ENCODE measurements at places on chromosomes 3 and 15.

GRCh38 chr15:45441686-45442085, 63.3 kb upstream of the GATM start:
- DNase-seq, result no peak

DNA sequence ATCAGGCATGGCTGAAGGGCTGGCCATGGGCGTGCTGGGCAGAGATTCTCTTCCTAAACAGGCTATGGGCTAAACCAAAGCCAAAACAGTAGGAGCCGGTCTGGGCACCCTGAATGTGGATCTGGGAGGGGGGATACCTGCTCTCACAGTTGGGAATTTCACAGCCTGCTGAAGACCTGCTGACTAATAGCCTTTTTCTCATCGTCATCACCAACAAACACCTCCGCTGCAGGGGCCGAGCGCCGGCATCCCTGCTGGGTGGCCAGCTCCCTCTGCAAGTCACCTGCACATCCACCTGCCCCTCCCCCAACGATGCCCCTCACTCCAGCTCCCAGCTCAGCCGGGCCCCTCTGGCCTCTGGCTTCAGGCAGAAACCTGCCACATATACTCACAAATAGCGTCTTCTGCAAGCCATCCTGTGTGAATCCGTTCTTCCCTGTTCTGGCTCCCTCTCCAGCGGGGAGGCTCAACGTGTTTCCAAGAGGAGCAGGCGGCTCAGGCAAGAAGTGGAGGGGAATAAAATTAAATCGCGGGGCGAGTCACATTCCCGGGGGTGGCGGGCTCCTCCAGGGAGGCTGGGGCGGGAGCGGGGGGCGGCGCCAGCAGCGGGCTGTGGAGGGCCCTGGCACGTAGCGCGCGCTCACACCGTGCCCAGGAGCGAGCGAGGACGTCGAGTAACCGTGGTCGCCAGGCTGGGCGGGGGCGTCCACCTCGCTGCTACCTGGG, 466 bp downstream of the IQSEC1 start:
- DNase-seq, result no peak

GRCh38 chr15:39501366-39502081, 79.4 kb upstream of the THBS1 start:
- no peak for DNase-seq

DNA sequence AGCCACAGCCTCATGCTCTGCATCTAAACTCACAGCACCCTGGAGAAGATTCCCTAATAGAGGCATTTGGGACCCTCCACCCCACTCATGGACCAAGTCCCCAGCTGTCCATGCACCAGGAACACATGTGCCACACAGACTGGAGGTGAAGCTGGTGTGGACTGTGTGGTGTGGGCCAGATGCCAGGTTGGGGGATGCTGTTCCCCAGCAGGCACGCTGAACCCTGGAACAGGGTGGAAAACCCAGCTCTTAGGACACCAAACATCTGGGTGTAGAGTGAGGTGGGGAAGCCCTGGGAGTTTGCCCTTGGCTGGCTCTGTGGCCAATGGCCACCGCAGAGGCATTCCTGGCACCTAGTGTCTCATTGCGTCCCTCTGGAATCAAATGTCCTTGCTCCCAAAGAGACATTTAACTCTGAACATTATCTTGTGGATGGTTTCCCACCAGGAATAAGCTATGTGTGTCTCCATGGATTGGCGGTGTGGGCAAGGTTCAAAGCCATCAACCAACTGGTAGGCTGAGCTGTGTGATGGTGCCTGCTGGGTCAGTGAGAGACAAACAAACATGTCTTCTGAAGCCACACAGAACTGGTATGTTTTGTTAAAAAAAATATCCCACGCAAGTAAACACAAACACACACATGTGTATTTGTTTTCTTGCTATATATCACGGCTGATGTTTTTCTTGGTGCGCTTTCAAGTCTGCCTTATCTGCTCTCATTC, 65.0 kb downstream of the EXOG start:
- no peak for DNase-seq

GRCh38 chr3:147572970-147573340, 163.8 kb downstream of the ZIC1 start:
- DNase-seq, result no peak

DNA sequence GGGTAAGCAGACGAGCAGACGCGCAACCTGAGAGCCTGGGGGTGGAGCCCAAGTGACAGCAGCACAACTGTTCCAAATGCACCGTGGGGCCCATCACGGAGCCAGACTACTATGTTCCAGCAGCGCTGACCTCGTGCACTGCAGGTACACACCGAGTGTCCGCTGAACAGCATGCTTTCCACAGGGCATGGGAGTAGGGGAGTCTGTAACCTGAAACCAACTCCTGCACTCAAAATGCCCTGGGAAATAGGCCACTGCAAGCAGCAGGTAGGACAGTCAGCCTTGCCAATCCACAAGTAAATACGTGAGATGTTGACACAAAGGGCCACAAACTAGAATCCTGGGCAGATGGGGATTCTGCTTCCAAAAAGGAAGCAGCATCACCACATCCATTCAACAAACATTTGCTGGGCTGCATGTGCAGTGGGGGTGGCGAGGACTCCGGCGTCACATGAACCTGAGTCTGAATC, 73.9 kb downstream of the TBC1D2B start:
- DNase-seq, result no peak

DNA sequence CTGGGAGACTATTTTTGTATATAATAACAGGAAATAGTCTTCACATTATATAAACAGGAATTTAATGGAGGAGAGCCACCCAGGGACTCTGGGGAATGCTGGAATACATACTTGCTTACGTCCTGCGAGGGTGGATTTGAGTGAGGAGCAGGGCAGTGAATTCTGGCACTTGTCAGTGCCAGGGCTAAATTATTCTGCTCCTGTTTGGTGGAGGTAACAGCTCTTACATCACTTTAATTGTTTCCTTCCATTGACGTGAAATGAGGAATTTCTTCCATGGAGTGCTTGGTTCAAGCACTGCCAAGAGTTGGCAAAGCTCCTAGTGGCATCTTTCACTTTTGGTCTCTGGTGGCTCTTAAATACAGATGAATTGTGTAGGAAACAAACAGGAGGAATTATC, 94.1 kb upstream of the GOLGA8J start:
- no peak for DNase-seq

GRCh38 chr15:36571301-36571700, 8.1 kb upstream of the CDIN1 start:
- DNase-seq, result no peak

DNA sequence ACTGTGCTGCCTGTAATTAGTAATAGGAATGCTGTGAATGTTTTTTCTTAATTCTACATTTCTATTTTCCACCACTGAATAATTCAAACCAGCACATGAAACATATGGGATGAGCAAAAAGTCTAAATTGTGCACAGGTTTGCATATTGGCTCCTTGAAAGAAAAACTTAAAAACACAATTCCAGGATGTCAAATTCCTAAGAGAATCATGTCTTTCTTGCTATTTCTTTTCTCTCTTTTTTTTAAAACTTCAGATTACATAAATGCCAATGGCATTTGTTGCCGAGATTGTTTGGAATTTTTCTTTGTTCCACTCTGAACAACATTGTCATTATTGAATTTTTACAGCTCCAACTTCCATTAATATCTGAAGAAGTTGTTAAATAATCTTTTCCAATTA, 60.8 kb downstream of the VGLL3 start:
- DNase-seq, result no peak

DNA sequence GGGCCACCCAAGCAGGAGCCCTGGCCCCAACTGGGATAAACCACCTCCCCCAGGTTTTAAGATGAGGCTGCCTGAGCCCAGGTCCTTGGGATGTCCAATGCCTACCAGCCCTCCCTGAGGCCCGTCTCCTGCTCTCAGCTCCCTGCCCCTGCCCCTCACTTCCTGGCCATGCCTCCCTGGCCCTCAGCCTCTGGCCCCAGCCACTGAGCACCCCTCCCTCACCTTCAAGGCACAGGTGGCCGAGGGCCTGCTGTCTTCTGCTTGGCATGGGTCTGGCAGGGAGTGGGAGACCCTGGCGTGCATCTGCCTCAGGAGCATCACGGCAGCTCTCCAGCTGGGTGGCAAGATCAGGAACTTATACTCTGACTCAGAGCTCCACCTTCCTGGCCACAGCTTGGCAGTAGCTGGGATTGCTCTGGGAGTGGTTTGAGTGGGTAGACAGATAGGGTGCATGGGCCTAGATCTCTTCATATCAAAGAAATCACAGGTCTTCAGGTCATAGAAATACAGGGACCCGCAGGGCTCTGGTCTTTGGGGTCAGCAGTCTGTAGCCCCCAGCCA, at the start of gene PLA2G4E:
Gene PLA2G4E, minus strand, starts transcription at position 330 of the 561 bp plus-strand sequence. Its CDS starts 12 bp downstream, at position 318.
- no peak for DNase-seq

GRCh38 chr15:65054333-65055200, 9.4 kb downstream of the SLC51B start:
- no peak for DNase-seq

- DNase-seq, result no peak
Measured at GRCh38 chr15:59256482-59256881, 49.8 kb downstream of the LDHAL6B start.

DNA sequence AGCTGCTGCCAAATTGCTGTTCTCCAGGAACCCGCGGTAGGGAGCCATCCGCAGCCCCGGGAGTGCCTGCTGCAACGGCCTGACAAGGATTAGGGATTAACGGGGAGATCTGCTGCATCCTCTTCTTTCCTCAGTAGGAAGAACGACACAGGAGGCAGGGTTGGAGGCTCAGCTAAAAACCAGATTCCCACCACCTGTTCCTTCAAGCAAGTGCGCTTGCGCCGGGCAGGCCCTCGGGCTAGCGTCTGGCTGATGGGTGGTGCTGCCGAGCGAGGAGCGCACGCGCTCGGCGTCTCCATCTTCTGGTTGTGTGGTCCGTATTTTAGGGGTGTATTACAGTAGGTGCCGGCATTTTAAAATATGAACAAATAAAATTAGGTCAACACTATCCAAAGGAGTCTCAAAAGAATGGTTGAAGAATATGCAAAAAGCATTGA, 25.4 kb upstream of the SLC25A26 start:
- DNase-seq, result no peak

DNA sequence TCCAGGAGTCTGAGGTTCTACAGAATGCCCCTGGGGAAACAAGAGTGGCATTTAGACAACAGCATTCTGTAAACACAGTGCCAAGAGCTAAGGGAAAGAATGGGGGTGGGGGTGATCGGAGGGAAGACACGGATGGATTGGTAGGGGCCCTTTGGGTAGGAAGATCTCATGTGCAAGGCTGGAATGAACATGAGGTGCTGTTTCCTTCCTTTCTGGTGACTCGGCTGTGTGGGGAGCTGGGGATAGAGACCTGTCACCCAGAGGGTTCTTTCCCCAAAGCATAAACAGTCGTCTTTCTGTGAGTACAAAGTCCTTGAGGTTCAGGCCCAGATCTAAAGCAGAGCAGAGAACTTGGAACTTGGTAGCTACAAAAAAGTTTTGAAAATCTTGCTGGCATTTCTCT, 11.7 kb downstream of the TPM1 start:
- DNase-seq, result no peak

- DNase-seq, result no peak
Measured at GRCh38 chr3:119990888-119991287, 103.4 kb downstream of the GSK3B start.

DNA sequence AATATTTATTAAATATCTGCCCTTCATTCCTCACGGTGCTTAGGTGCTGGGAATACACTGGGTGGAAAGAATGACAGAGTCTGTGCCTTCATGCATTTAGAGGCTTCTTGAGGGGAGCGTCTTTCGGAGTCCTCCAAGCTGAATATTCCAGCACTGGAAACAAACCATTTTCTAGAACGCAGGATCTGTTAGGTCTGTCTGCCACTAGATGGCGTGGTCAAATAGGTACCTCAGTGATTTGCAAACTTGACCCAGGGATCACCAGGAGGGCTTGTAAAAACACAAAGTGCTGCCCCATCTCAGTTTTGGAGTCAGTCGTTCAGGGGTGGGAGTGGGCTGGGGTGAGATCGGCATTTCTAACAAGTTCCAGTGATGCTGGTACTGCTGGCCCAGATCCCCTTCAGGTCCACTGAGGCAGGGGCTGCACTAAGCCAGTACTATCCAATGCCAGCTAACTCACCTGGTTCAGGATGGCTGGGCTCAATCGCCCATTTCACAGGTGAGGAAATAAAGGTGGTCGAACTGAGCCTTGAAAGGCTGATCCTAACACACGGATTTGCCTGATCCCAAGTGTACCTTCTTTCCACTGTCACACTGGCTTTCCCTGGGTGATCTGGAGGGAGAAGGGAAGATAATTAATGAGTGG, 14.8 kb downstream of the ARNT2 start:
- no peak for DNase-seq

DNA sequence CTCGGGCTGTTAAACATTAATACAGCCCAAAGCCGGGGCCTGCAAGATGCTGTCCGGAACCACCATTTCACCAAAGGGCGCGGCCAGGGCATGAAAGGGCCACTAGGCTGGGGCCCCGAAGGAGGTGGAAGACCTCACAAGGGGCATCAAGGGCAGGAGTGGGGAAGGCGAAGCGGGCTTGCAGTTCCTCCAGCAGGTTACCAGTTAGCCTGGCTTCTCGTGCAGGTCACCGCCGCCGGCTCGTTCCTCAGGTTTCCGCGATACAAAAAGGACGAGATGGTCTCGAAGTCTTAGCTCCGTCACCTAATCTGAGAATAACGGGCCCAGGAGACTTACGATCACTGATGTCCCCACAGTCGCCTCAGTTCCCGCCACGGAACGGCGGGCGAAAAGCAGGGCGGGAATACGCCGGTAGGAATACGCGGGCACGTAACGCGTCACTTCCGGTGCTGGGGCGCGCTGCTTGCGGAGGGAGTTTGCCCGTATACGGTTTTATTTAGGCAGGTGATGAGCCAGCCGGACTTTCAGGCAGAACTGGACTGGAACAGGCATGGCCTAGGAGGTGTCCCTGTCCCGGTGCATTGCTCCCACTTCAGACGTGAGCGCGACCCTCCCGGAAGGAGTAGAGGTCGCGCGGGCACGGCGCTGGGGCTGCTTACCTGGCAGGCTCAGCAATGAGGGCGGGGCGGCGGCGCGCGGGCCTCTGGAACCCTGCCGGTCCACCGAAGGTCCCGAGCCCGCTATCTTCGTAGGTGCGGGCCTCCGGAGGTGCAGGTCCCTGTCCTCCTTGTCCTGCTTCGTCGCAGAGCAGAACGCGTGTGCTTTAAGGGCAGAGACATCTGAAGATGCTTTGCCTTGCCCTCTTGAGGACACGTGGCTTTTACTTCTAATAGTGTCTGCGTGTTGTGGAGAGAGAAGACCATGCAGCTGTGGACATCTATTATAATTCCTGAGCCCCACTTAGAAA, at the start of gene RFC4:
Gene RFC4, minus strand, starts transcription at position 394 of the 967 bp plus-strand sequence. CDS start 1,769 bp downstream, outside the sequence.
- DNase-seq, result peak; percentile 71

GRCh38 chr15:24917431-24917830, 37.4 kb upstream of the SNRPN start:
- no peak for DNase-seq

- DNase-seq, result no peak
Measured at GRCh38 chr3:197501496-197501878, 54.3 kb downstream of the BDH1 start.

GRCh38 chr15:90879730-90880366, 4.5 kb upstream of the FES start:
- DNase-seq, result no peak

Measured in stimulated activated CD8-positive, alpha-beta memory T cell treated with anti-CD3 and anti-CD28 coated beads, Interleukin-4, amount 100 ng/mL, for 1 hour (primary cell).